SK-MEL-5 (cell line): ENCODE measurements at places on chromosomes 6 and 20.

GRCh38 chr6:89951574-89952104, 57.4 kb downstream of the GJA10 start:
- no peak for DNase-seq

- DNase-seq: peak; percentile 92
Observed at GRCh38 chr6:27297857-27298730, 14.0 kb downstream of the POM121L2 start.

GRCh38 chr6:93678841-93679454, 259.6 kb upstream of the EPHA7 start:
- no peak for DNase-seq

- DNase-seq: no peak
Observed at GRCh38 chr6:118514689-118515088, 33.4 kb upstream of the PLN start.

DNA sequence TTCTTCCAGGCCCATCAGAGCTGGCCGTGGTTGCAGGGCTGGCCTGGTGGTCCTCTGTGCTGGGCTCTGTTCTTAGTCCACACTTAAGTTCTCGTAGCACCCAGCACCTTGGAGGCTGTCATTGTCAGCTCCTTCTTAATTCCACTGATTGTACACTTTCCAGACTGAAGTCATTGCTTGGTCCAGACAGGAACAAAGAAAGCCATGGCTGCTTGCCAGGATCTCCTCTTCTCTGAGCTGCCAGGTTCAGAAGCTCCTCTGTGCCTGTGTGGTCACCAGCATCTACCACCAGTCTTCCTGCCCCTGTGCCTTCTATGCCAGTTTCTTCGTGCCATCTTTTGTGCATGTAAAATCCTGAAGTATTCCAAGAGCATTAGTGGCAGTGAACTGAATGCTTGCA, 39.5 kb upstream of the PCMTD2 start:
- DNase-seq: no peak

GRCh38 chr6:142518761-142519160, 217.0 kb downstream of the ADGRG6 start:
- no peak for DNase-seq

- DNase-seq: peak; percentile 60
Observed at GRCh38 chr20:17570347-17571152, 675 bp downstream of the DSTN start.

GRCh38 chr6:25777031-25777430, 22.5 kb downstream of the SLC17A4 start:
- DNase-seq: peak; percentile 76

GRCh38 chr20:51423810-51424209, 118.7 kb downstream of the NFATC2 start:
- DNase-seq: no peak

DNA sequence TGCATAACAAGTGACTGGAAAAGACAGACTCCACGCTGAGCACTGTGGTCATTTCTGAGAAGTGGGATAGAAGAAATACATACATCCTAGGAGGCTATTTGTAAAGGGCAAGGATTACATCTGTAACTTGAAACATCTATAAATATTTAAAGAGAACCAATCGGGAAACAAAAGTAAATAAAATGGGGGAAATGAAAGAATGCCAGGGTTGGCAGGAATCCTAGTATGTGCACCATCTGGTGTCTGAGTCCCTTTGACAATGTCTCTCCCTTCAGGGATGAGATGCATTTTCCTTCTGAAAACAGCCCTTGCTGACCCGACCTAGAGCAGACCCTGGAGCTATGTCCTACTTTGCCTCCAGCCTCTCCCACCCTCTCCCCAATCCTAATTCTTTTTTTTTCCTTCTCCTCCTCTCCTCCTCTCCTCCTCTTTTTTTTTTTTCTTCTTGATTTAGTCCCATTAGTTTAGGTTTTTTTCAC, 53.2 kb downstream of the VSTM2L start:
- DNase-seq: no peak

DNA sequence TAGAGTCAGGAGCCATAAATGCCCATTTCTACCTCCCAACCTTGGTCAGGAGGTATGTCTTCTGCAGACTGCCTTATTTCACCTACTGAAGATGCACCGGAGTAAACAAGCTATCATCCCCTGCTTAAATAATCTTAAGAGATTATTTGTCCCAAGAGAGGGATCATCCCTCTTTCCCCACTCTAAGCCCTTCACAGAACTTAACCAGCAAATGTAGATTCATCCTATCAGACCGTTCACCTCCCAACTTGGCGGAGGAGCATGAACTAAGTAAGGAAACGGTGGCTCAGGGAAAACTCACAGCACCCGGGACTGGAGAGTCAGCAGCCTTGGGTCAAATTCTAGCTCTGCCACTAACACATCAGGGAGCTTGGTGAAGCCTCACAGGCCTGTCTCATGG, 115.3 kb downstream of the TRERF1 start:
- DNase-seq: no peak

DNA sequence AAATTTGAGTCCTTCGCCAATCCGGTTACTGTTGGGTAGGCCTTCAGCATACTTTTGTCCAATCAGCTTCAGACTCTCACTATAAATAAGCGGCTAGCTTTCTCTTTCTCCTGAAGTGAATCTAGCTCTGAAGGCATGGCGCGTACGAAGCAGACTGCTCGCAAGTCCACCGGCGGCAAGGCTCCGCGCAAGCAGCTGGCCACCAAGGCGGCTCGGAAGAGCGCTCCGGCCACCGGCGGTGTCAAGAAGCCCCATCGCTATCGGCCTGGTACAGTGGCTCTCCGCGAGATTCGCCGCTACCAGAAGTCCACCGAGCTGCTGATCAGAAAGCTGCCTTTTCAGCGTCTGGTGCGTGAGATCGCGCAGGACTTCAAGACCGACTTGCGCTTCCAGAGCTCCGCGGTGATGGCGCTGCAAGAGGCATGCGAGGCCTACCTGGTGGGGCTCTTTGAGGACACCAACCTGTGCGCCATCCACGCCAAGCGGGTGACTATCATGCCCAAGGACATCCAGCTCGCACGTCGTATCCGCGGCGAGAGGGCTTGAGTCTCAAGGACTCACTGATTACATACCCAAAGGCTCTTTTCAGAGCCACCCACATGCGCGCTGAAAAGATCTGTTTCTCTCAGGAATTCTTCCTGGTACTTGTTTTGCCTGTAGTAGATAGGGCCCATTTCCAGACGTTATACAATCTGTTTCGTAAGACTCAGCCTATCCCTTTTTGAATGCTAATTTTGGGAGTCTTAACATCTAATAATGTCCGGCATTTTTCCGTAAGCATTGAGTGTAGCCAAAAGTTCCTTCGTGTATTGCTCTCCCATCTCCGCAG, 102.0 kb downstream of the OR2B2 start:
- DNase-seq: peak; percentile 98

- no peak for DNase-seq
Observed at GRCh38 chr20:21089391-21089790, 16.8 kb downstream of the LINC00237 start.
